ENCODE measurements at places on chromosomes 1 and 21.

DNA sequence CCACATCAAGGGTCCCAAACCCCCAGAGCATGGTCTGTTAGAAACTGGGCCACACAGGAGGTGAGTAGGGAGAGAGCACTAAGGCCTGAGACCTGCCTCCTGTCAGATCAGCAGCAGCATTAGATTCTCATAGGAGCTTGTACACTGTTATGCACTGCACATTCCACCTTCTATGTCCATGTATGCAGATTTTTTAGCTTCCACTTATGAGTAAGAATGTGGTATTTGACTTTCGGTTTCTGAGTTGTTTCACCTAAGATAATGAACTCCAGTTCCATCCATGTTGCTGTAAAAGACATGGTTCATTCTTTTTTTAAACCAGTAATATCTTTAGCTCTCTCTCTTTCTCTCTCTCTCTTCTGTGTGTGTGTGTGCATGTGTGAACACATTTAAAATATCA, 663 bp upstream of the GBP6 start:
- no peak for DNase-seq

GRCh38 chr1:115224636-115225035, 113.4 kb downstream of the NGF start:
- no peak for DNase-seq

GRCh38 chr21:37367703-37368540, 1.3 kb downstream of the DYRK1A start:
- DNase-seq = no peak

GRCh38 chr1:61058483-61059245, 23.7 kb upstream of the NFIA start:
- no peak for DNase-seq

GRCh38 chr1:162596514-162597170, 35.1 kb downstream of the UAP1 start:
- no peak for DNase-seq

- no peak for DNase-seq
These were observed 1.7 kb upstream of the SCAF4 start for GRCh38 chr21:31733551-31734149.

GRCh38 chr1:65512967-65513780, 92.7 kb downstream of the LEPR start:
- DNase-seq = no peak

GRCh38 chr1:43970502-43970901, 692 bp downstream of the DPH2 start:
- DNase-seq = no peak

DNA sequence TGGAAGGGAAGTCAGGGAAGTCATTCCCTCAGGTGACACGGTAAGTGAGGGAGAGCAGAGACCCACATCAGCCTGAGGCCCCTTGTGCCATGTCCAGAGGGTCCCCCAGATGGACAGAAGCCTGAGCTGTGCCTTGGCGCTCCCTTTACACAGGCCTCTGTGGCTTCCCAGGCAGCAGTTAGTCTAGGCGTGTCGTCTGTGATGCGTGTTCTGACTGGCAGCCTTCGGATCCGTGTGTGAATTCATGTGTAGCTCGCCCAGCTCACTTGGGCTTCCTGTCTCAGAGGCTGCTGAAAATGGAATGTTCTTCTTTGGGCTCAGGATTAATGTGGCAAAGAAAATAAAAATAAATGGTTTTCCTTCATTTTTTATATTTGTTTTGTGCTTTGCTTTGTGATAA, 28.3 kb downstream of the PRMT2 start:
- DNase-seq = no peak

DNA sequence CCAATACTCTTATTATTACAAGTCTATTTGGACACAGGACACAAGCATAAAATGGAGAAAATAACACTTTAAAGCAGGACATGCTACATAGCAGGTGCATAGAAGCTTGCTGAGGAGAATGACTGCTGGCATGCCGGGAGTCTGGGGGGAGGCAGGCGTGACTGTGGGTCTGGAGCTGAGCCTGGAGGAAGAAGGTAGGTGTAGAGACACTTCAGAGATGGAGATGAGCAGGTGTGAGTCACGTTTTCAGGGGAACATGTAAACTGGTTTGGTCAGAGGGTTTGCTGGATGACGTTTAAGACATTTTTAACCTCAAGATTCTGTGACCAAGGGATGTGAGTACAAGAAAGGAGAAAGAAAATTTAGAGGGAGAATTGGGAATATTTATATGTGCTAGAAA, 24.5 kb downstream of the OSCP1 start:
- DNase-seq = no peak

GRCh38 chr21:33644383-33645074, 2.2 kb downstream of the ITSN1 start:
- DNase-seq = no peak

GRCh38 chr1:226813671-226814591, 56.5 kb upstream of the PSEN2 start:
- DNase-seq = no peak

DNA sequence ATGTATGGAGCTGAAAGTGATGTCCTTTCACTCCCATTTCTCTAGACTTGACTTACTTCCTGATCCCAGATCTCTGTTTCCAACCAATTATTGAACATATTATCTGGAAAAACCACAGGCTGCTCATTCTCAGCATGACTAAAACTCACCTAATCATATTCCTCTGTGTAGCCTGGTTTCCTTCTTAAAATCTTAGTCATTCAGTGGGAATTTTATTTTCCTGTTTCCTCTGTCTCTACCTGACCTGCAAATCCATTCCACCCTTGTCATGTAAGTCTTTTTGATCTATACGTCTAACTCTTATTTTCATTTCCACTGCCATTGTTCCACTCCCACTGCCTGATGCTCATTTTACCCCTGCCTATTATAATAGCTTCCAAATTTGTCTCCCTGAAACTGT, 67.9 kb upstream of the APOBEC4 start:
- DNase-seq = no peak

DNA sequence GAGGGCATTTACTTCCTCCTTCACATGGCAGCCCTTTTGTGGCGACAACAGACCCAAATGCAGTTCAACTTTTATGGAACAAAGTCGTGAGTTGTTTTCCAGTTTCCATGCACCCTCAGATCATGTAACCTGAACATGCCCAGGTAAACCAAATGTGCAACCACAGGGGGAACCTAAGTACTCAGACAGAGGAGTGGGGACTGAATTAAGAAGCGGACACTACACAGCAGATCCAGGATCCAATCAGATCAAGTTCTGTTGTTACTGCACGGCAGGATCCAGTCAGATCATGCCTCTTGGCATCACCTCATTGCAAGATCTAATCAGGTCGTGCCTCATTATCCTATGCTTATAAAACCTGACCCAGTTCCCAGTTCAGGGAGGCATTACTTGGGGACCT, 115.7 kb downstream of the MATN1 start:
- DNase-seq = no peak

DNA sequence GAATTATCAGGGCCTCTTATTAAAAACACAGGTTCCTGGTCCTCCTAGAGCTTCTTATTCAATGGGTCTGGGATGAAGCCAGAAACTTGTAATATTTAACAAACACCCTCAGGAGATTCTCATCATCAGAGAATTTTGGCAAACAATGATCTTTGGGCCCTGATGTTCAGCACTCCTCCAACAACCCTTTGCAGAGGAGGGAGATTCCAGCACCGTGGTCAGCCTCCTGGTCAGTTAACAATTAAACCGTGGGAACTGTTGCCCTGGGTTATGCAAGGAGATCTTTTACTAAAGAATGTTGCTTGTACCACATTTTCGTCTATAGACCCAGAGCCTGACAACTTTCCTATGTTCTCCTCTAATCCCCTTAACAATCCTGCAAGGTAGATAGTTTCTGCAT, 294.4 kb downstream of the PLPP3 start:
- no peak for DNase-seq

- DNase-seq = no peak
These were observed 857.0 kb downstream of the LTN1 start for GRCh38 chr21:28135646-28136045.

GRCh38 chr1:201750120-201750519, 78.8 kb upstream of the IPO9 start:
- DNase-seq = no peak

DNA sequence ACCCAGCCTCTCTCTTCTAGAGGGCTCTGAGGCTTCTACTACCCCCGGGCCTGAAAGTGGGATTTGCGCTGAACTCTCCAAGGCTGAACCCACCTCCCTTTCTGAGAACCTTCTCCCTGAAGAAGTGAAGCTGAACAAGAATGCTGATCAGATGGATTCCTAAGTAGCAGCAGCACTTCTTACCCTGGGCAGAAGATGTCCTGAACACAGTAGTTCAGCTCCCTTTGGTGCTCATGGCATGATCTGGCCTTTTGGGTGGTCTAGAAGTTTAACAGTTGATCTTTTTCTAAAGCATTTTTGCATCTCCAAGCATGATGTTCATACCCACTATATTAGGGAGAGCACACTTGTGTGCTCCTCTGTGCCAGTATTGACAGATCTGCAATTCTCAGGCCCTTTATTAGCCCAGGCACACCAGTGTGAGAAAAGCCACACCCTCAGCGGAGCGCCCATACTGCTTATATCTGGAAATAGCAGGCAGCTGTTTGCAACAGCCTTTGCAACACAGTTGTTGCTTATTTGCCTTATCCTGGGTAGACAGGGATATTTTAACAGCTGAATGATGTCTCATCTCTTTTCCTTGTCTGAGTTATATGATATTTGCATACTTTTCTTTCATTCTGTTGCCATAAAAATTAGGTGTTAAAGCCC, 34.2 kb downstream of the CNN3 start:
- DNase-seq = no peak

DNA sequence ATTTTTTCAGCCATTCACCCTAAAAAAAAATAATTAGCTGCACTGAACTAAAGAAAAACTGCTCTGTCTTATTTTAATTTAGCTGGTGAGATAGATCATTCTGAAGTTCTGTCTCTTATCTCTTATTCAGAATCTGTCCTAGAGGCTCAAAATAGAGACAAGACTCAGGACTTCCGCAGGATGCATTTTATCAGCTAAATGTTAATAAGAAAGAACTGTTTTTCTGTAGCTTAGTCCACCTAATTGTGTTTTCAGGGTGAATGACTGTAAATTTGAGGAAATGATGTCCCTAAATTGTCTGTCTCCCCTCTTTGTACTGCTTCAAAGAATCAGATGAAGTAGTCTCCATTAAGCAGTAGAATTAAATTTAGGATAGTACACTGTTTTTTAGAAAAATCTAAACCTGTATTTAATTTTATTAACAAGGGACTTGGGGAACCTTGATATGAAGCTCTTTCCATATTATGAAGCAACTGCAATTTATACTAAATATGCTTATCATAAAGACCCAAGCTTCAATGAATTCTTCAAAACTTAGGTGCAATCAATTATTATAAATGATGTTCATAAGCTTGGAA, 671.9 kb downstream of the RWDD3 start:
- no peak for DNase-seq

DNA sequence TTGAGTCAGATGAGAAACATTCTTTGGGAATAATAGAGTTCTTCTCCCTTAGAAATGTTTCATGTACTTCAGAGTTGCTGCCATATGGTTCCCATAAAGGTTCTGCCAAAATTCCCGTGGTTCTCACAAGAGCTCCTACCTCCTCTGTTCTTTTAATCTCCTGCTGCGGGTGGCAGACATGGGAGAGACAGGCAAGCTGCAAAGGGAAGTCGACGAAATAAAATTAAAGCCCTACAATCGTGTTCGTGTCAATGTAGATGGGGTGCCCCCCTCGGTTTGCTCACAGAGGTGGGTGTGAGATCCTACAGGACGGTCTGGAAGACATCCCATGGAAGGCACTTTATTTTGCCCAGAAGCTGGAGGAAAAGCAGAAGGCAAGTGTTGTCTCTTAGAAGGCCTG, 276.0 kb downstream of the RWDD3 start:
- DNase-seq = no peak

- DNase-seq = no peak
These were observed 546.9 kb upstream of the ADAMTS5 start for GRCh38 chr21:27513825-27514224.

DNA sequence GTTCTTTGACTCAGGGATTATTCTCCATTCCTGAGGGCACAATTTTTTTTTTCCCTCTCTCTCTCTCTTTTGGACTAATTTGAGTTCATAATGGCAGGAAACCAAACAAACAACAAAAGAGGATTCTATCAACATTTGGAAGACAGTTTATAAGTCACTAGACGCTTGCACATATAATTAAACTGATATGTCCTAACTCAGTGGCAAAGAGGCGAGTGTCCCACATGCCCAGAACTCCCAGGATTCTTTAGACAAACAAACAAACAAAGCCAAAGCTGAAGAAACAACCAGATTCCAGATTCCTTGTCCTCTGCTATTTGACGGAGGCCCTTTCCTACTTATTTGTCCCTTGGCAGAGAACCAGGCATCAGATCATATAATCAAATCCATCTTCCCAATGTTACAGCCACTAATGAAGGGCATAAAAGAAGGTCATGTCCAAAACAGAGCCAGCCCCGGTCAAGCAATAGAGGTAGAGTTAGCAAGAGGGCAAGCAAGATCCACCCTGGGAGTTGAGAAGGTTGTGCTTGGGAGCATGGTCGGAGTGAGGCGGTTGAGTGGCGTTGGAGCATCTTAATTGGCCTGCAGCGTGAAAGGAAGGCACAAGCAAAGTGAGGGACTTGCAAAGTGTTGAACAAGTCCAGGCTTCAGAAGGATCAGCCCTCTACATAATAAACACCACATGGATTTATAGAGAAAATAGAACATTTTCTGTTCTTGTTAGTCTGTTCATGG, 30.3 kb downstream of the ZNF362 start:
- DNase-seq = no peak

- no peak for DNase-seq
These were observed 11.6 kb downstream of the PIGM start for GRCh38 chr1:160020196-160020595.

DNA sequence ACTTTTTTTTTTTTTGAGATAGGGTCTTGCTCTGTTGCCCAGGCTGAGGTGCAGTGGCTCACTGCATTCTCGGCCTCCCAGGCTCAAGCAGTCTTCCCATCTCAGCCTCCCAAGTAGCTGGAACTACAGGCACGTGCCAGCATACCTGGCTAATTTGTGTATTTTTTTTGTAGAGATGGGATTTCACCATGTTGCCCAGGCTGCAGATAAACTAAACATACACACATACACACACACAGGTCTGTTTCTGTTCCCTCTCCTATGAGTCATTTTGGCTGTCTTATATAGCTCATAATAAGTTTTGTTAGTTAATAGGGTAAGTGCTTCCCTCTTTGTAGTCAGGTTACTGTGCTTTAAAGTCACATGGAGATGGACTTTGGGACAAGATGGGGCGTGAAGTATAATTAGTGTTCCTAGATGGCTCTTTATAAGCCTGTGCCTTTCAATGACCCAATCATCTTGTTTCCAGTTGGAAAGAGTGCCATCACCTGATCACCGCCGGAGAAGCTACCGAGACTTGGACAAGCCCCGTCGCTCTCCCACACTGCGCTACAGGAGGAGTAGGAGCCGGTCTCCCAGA, 9.1 kb downstream of the PRPF38A start:
- no peak for DNase-seq

DNA sequence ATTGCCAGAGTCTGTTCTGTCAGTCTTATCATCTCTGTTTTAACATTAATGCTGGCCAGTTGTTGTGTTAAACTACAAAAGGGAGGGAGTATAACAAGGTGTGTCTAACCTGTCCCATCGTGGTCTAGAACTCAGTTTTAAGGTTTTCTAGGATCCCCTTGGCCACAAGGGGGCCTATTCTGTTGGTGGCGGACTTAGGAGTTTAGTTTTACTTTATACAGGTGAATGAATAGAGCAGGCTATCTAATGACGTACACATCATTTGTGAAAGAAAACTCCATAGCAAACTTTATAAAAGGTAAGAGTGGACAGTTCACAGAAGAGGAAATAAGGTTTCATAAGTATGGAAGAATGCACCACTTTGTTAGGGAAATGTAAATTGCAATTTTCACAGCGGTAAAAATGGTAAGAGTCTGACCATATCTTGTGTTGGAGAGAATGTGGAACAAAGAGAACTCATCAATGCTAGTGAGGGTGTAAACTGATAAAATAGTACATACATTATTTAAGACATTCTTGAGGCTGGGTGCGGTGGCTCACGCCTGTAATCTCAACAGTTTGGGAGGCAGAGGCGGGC, 2.5 kb upstream of the ATF6 start:
- peak; percentile 13 for DNase-seq

Data from stimulated activated CD4-positive, alpha-beta T cell treated with anti-CD3 and anti-CD28 coated beads, Interleukin-12 subunit alpha, Interleukin-12 subunit beta, amount 100 ng/mL, for 48 hours (primary cell).